ENCODE measurements at places on chromosomes 1 and 21.

DNA sequence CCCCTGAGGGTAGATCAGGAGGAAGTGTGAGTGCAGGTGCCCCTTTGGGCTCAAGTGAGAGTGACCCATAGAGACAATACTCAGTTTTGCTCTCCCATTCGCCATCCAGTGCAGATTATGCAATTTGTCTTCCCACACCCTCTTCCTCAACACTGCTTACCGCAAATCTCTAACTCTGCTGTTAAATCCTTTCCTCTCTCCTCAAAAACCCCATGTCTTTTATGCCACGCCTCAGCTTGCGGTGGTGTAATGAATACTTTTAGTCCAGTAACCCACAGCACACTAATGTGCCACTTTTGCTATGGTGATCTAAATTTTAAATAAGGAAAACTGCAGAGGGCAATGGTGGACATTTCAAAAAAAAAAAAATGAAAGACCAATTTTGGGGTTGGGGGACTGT, 57.7 kb downstream of the PRRX1 start:
- DNase-seq: no peak

DNA sequence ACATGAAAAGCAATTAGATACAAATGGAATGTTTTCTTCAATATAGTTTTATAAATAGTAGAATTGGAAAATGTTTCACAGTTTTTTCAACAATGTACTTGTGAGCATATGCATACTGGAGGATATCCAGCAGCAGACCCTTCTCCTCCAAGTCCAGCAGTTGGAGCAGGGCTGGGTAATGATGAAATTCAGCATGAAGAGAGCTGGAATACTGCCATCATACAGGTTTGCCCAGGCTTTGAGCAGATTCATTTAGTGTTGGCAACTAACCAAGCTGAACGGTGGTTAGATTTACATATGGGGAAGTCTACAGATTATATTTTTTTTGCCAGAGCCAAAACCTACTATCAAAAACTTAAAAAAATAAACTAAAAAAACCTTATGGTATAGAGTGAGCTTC, 38.3 kb downstream of the WDR3 start:
- DNase-seq: no peak

DNA sequence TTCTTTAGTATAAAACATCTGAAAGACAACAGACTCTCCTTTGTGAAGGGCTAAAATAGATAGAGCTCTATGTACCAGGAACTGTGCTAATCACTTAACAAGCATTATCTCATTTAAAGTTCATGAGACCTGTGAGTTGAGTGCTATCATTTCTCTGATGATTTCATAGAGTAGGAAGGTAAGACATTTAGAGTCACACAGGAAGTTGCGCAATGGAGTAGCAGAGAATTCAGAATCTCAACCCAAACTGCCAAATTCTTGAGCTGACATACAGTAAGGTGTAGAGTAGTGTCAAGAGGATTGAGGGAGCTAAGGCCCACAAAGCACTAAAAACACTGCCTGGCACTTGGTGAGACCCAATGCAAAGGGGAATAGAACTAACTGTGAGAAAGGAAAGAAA, 384.3 kb downstream of the NTNG1 start:
- no peak for DNase-seq

GRCh38 chr1:159653201-159653600, 61.2 kb downstream of the CRP start:
- DNase-seq: no peak

DNA sequence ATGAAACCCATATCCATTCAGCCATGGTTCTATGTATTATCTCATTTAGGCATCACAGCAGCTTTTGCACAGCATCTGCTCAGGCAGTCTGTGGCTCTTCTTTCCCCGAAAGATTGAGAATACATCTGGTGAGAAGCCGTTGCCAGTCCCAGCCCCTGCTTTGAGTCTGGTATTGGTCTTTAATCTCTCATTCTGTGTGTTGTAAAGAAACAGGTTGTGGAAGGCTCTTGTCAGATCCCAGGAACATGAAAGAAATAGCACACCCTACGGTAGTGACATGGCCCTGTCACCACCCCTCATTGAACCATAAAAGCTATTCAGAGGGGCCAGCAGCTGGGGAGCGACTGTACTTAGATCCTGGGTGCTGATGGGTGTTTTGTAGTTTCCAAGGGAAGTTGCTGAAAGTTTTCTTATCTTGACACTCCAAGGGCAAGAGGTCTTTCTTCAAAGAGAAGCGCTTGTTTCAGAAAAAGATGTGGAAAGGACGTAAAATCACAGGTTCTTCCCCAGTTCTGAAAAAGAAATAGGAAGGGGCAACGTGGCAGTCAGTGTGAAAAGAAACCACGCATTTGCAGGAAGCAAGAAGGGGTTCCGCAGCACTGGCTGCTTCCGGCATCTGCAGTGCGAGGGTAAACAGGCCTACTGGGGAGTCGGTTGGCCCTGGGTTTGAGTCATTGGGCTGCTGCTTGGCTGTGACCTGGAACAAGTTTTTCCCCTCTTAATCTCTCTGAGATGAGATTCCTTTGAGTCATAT, 145.0 kb downstream of the DHRS3 start:
- DNase-seq: no peak
